ENCODE measurements at places on chromosomes 2 and 18.
A peak's percentile ranks its signal among the peaks of the same experiment; 100 is the strongest.

GRCh38 chr2:57402755-57403154 is 643.9 kb upstream of the VRK2 start:
- DNase-seq, result no peak

- DNase-seq, result no peak
Measured at GRCh38 chr2:215742021-215742420, 271.3 kb downstream of the MREG start.

GRCh38 chr2:84939426-84940087 is 31.4 kb upstream of the KCMF1 start:
- peak; percentile 88 for DNase-seq

- DNase-seq, result no peak
Measured at GRCh38 chr2:110770404-110770958, 38.1 kb downstream of the ACOXL start.

DNA sequence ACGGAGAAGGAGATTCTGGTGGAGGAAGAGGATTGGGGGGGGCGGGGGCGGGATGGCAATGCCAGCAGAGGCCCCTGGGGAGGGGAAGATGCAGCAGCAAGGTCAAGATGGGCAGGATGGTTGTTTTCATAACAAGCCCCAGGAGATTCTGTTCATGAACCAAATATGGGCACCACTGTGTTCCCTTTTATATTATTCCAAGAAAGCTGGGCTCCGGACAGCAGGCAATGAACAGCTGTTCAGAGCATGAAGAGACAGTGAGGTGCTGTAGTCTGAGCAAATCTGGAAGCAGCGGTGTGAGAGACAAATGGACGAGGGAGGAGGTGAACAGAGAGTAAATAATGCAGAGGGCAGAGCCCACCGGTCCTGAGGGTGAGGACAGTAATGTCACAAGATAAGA is 20.0 kb downstream of the UXS1 start:
- DNase-seq, result no peak

DNA sequence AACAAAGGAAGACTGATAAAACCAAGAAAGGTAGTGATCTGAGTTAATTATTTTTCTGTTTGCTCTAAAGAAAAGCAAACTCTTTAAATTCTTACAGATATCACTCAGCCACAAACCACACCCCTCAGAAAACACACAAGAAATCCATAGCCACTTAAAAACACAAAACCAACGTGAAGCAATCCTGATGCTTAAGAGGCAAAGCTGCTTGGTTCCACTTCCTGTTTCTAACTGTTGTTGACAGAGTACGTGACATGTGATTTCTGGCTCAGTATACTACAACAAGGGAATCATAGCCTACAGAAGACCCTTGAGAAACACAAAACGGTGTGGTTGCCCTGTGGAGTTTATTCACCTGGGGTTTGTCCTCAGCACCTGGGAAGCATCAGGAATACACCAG is 240.9 kb upstream of the APCDD1 start:
- peak; percentile 7 for DNase-seq

DNA sequence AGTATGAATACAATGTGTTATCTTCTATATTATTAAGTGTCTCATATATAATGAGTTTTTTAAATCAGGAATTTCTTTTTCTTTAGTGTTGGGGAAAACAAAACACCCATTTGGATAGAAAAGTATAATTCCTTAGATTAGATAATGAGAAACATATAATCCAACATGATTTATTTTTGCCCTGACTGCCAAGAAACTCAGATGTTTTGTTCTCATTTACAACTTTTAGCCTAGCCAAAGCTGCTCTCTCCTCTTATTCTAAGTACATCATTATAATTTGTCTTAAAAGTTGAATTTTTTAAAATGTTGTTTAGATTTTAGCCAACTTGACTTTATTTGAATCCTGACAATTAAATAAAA is 68.6 kb downstream of the SLC40A1 start:
- no peak for DNase-seq

- DNase-seq, result no peak
Measured at GRCh38 chr2:178331474-178332432, 119.2 kb downstream of the PRKRA start.

- DNase-seq, result no peak
Measured at GRCh38 chr2:238582159-238582558, 155.4 kb downstream of the ASB1 start.

DNA sequence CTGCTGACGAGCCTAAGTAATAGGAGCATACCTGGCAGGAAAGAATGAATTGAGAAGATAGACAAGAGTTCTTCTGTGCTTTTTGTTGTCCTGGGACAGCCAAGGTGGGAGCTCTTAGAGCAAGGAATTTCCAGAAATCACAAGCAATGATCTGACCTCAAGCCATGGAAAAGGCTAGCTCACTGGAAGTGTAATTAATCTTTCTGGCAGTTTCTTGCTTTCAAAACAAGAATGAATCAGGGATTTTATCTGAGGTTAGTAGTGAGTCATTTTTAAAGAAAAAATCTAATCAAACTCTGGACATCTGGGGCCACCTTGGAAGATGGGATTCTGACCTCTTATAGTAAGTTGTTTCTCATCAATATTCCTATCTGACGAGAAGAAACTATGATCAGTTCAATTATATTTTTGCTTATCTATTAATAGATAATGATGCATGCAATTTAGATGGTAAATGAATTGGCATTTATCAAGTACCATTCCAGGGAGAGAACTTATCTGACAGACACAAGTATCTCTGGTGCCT is 98.0 kb downstream of the ADCYAP1 start:
- DNase-seq, result no peak

- no peak for DNase-seq
Measured at GRCh38 chr2:54470266-54470938, 14.3 kb downstream of the SPTBN1 start.

DNA sequence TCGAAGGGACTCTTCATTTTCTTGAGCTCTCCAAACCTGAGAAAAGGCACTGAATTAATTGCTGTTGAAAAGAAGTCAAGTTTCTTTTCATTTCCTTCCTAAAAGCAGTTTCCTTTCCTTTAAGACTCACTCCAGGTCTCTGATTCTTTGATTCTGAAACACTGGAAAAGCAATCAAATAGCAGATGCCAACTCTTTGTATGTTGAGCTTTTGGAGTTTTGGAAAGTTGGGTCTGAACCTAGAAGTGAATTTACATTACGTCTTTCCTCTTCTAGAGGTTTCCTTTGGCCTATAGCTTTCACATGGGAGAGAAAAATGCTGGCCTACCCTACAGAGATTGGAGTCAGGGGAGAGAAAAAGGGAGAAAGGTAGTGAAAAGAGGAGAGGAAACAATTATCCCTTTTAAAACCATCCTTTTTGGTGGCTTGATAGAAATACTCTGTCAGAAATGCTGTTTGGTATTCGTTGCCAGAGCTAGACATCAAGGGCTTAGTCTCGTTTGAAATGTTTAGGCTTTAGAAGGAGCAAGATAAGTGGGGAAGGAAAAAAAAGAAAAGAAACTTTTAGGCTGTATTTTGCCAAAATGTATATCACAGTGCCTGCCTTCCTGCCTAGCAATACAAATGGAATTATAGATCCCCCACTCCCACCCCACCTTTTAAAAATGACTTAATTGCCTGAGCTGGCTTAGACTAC is 187.7 kb downstream of the PRPF40A start:
- DNase-seq, result no peak

- no peak for DNase-seq
Measured at GRCh38 chr2:232076736-232077135, 115.2 kb downstream of the DIS3L2 start.

DNA sequence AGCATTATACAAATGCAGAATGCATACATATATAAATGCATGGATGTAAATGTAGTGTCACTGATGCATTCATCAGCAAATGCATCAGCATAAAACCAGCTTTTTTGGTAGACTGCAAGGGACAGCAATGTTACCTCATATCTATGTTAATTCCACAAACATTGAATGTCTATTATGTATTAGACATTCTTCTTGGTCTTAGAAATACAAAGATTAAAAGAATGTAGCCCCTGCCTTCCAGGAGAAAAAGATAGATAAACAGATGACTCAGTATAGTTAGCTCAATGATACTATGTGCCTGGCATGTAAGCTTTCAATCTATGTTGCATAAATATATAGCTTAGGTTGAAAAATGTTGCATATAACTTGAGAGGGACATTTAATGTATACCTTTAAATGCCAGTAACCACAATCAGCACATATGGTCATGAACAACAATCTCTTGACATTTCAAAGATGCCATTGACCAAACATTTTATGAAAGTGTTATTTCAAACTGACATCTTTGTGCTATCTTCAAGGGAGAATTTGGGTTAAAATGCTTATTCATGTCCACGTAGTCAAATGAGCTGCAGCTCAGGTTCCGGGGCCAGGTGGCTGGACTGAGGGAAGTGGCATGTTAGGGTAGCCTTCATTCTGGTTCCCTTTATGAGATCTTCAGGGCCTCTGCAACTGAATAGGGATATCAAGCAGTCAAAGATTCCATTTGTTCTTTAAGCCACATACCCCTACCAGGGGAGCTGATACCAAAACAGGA is 45.2 kb upstream of the GCG start:
- DNase-seq, result no peak

GRCh38 chr18:61371111-61371510 is 37.9 kb downstream of the CDH20 start:
- no peak for DNase-seq
